ENCODE measurements at places on chromosomes 16 and 17.
A peak's percentile ranks its signal among the peaks of the same experiment; 100 is the strongest.

DNA sequence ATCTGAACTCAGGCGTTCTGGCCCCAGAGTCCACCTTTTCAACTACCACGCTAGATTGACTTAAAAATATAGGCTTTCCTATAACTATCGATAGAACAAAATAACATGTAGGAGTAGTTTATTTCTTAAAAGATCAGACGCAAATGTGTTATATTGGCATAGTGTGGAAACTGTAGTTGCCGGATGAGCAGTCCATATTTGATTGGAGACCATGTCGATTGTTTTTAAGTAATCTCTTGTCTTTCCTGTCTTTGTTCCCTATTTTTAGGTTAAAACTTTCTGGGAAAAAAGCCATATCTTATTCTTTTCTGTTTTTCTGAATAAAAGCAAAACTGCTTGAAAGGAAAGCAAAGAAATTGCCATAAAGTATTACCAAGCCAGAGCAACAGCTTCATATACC, 53.1 kb downstream of the GAN start:
- DNase-seq = no peak

- DNase-seq = no peak
These were observed 1.2 kb upstream of the ABCA3 start for GRCh38 chr16:2341456-2342447.

- no peak for DNase-seq
These were observed 661 bp downstream of the LRRC3C start for GRCh38 chr17:39927929-39928857.

DNA sequence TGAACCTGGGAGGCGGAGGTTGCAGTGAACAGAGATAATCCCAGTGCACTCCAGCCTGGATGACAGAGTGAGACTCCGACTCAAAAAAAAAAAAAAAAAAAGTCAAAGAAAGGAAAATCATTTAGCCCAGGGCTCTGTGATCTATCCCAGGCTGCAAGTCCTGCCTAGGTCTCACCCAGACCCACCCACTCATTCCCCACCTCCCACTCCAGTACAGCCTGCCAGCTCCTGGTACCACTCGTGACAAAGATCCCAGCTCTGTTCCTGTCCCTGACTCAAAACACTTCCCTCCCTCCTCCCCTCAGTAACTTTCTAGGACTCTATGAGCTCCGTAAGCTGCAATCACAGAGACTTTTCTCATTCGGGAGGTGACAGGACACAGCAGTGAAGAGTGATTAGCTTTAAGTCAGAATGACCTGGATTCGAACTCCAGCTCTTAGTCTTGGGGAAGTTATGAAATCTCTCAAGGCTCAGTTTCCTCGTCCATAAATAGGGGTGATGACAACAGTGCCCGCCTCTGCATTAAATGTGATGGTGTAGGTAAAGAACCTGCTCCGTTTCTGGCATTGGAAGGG, 28.0 kb upstream of the MRPS23 start:
- no peak for DNase-seq

DNA sequence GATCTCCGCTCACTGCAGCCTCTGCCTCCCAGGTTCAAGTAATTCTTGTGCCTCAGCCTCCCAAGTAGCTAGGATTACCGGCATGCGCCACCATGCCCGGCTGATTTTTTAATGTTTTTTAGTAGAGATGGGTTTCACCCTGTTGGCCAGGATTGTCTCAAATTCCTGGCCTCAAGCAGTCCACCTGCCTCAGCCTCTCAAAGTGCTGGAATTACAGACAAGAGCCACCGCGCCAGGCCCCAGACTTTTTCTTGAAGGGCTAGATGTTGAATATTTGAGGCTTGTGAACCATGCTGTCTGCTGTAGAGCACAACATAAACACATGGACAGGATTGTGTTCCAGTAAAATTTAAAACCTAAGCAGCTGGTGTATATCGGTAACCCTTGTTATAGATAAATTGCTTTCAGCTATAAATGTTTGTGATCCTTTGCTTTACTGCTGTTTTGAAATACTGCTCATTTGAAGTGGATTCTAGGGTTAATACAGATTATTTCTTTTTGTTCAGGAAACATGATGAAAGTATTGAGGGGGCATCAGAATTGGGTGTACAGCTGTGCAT, 12.4 kb downstream of the WSB1 start:
- DNase-seq = no peak

- DNase-seq = no peak
These were observed 26.1 kb downstream of the MRPS23 start for GRCh38 chr17:57823469-57824401.

- DNase-seq = no peak
These were observed 15.5 kb upstream of the CDH15 start for GRCh38 chr16:89155851-89156739.

GRCh38 chr17:19538095-19539039, 4.7 kb downstream of the SLC47A1 start:
- DNase-seq = no peak

DNA sequence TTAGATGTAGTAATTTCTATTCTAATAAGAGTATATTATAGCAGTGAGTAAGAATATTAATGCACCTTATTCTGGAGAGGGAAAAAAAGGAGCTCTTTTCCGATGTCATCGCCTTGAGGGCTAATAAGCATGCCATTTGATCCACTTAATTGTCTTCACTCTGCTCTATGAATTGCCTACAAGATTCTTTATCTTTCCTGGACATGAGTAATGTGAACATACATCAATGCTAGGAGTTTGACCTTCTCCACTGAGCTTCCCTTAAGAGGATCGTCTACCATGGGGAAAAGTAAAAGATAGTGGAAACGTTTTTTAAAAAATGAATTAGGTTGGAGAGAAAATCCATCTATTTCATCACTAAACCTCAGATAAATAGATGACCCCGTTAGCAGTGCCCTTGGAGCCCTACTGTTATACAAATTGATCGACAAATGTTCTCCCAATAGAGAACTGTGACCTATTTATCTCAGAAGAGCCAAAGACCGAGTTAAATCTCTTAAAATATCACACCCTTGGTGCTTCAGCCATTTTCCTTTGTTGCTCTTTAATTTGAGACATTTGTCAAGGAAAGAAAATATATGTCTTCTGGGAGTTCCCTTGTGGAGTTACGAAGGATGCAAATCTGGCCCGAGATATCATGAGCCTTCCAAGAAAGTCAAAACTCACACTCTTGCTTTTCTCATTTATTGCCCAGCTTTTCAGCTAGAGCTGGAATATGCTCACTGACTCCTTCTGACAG, 898.5 kb downstream of the KCNJ2 start:
- DNase-seq = no peak

GRCh38 chr17:31328160-31328535, 6.7 kb upstream of the EVI2A start:
- DNase-seq = no peak

DNA sequence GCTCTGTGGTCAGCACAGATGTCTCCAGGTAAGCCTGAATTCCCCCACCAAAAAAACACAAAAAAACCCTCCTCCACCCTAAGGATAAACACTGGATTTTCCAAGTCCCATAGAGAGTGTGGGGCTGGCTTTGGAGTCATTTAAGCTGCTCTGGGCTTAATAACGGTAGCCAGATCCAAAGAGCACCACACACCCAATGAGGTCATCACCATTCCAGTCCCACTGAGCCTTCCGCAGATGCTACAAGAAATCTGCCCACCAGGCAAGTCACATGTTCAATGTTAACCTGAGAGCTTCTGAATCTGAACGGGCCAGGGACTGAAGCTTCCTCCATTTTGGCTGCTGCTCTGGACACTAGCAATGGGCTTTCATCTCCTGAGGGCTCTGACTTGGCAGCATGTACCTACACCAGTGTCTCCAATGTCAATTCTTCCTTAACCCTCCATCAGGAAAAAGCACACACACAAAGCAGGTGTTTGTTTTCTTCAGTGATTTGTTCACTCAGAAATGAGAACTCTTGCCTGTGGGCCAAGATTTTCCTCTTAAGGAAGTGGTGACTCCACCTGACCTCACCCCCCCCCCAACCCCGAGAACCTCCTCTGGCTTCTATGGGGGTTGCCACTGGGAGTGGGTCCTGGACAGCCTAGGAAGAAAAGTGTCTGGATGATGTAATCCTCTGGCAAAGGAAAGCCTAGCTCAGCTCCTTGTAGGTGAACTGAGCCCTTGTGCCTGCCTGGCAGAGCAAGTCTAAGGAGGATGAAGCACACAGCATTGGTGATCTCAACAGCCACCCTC, 220.1 kb downstream of the FOXL1 start:
- DNase-seq = no peak

DNA sequence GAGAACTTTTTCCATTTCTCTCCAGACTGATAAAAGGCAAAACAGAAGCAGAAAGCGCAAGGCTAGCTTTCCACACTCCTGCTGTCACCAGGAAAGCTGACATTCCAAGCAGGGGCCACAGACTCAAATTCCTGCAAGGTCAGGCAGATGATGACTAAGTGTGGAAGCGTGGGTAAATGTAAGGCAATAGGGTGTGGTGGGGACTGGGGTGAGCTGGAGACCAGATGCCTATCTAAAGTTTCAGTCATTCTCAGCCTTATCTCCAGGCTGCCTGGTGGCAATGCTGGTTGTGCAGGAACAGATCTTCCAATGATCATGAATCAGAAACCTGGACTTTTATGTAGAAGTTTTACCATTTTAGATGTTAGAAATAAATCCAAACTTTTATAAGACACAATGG, 224.1 kb downstream of the GSG1L start:
- DNase-seq = no peak

GRCh38 chr16:56252835-56253234, 61.5 kb downstream of the GNAO1 start:
- DNase-seq = no peak

GRCh38 chr17:77822302-77823030, 136.0 kb upstream of the TNRC6C start:
- no peak for DNase-seq

GRCh38 chr17:42132941-42133340, 10.3 kb downstream of the HSPB9 start:
- DNase-seq = peak; percentile 84

GRCh38 chr16:66006485-66006884, 360.0 kb upstream of the CDH5 start:
- no peak for DNase-seq

- DNase-seq = no peak
These were observed 54.2 kb upstream of the TRAP1 start for GRCh38 chr16:3771513-3771912.

Data from COLO829 (cell line).